Tongue (tissue), 3 donors: ENCODE measurements at places on chromosomes 2 and 18.

GRCh38 chr2:159200498-159200897 lies 86.0 kb downstream of the WDSUB1 start:
- no peak for DNase-seq

- peak; percentile 63 for DNase-seq
Measured at GRCh38 chr2:219688560-219689445, 61.4 kb downstream of the SLC4A3 start.

DNA sequence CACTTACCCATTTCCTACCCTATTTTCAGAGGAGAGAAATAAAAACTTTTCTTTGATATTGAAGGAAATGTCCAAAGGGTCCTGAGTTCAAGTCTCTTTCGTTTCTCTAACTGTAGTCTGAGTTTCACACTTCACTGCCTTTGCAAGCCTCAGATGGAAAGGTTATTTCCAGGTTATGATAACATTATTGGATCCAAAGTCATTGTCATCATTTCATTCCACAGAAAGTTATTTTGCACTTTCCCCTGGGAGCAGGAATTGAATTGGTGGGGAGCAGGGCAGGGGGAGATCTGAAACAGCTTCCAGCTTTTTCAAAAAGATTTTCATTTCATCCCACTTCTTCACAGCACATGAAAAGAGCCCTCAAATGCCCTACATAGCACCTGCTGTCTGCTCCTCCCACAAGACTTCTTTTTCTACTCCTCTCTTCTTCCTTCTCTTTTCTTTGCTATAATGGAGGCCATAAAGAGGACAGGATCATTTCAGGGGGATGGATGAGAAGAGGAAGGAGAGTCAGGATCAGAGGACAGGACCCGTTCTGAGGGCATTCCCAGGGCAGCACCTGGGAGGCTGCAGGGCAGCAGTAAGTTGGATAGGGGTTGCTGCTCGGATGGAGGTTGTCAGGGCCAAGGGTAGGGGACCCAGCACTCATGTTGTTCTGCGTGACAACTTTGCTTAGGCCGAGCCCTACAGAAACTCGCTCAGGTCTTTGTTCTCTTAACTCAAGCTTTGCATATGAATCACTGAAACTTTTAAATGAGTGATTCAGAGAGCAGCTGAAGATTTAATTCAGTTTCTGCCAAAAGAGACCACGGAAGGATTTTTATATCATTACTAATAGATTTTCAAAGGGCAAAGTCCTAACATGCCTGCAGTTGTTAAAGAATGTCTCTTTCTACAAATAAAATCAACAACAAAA lies 11.4 kb upstream of the GALNT5 start:
- DNase-seq = peak; percentile 22

GRCh38 chr2:127818241-127818640 lies 7.3 kb upstream of the WDR33 start:
- no peak for DNase-seq

DNA sequence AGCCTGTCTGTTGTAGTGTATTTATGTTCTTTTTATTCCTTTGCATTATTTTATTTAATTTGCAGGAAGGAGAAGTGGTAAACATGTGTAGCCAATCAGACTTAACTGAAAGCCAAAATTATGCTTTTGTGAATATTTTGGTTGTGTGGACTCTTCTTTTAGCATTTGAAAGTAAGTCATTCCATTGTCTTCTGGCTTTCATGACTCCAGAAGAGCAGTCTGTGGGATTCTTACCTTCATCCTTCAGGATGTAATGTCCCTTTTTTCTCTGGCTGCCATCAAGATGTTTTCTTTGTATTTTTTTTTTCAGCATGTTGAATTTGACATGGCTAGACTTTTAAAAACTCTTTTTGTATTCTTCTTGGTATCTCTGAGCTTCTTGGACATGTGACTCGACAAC lies 895.2 kb upstream of the ZEB2 start:
- no peak for DNase-seq

GRCh38 chr2:127768775-127769479 lies 42.0 kb downstream of the WDR33 start:
- no peak for DNase-seq

DNA sequence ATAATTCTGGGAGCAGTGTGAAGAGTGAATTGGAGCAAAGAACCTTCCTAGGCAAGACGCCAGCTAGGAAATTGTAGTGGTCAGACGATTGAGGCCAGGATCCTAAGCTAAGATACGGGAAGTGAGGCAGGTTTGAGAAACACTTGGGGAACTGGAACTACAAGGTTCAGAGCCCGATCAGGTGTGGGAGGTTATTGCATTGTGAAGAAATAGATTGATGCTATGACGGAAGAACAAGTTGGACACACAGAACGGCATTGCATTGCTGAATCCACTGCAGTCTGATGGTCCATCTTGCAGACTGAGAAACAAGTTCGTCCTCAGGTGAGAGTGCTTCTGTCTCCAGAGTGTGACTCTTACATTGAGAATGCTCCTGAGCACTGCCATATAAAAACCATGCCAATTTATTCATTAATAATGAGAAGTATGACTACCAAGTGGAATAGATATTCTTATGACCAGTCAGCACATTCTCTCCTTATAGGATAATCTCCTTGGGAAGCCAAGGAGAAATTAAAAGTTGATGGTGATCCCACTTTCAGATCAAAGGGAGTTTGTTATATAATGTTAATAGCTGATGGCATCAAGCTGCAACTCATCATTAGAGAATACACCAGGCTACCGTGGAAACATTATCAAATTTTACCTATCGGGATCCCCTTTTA lies 30.9 kb downstream of the ANTXR1 start:
- no peak for DNase-seq

DNA sequence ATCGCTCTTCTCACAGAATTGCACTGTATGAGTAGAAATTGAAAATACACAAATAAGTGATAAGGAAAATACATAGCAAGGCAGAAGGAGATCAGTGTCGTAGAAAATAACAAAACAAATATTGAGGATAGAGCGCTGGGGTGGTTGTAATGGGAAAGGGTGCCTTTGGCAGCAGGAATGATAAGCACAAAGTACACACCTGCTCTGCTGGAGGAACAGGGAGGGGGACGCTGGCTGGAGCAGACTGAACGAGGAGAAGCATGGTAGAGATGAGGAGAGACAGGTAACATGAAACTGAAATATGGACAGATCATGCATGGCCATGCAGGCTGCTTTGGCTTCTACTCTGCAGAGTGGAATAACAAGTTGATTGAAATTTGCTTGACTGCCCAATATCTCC lies 181.2 kb upstream of the FSHR start:
- DNase-seq = no peak

GRCh38 chr2:8002765-8003393 lies 679.0 kb upstream of the ID2 start:
- no peak for DNase-seq

DNA sequence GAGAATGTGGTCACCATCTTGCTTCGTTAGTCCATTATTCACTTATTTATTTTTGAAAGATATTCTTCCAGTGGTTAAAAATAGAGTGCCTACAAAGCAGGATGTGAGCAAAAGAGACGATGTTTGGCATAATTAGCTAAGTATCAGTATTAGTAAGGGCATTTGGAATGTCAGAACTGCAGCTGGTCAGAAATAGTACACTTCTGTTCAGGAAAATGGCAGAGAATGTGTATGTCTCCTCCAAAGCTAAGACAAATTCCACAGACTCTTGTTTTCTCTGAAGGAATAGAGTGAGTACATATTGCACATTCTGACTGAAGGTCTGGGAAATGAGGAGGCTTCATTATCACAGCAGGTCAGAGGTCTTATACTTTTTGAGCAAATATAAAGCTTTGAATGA lies 209.0 kb downstream of the L3MBTL4 start:
- no peak for DNase-seq

- no peak for DNase-seq
Measured at GRCh38 chr2:24054366-24055010, 4.9 kb downstream of the FKBP1B start.

DNA sequence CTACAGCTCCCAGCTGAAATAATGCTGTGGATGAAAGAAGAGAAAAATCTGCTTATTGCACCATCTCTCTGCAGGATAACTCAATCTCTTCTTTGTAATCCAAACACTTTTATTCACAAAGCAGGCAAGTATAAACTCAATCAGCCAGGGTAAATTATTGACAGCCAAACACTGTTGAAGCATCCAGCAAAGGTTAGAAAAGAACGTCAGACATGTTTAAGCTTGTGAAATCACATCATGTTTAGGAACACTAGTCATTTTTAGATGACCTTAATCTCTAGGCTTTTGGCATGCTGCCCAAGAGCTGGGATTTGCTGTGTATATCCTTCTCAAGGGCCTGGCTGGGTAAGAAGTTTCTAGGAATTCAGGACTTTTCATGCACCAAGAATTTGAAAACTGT lies 1148.1 kb upstream of the FANCL start:
- peak; percentile 61 for DNase-seq

DNA sequence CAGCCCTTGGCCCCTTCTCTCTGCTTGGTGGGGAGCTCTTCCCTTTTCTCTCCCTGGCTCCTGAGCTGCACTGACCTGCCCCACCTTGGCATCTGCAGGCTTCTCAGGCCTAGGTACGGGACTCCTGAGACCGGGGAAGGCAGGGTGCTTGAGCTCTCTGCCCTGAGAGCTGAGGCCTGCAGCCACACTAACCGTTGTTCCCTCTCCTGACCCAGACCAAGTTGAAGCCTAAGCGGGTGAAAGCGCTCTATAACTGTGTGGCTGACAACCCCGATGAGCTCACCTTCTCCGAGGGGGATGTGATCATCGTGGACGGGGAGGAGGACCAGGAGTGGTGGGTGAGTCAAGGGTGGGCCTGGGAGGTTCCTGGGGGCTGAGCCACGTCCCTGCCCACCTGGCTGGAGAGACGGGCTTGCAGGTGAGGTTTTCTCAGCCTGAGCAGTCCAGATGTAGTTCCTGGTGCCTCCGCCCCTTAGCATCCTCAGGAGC lies 22.2 kb downstream of the ITGB1BP1 start:
- DNase-seq = no peak

- no peak for DNase-seq
Measured at GRCh38 chr18:60329131-60329530, 43.4 kb downstream of the MC4R start.

GRCh38 chr18:25518716-25519053 lies 166.7 kb upstream of the ZNF521 start:
- DNase-seq = no peak

- DNase-seq = peak; percentile 83
Measured at GRCh38 chr2:138602166-138602460, 100.5 kb downstream of the SPOPL start.

DNA sequence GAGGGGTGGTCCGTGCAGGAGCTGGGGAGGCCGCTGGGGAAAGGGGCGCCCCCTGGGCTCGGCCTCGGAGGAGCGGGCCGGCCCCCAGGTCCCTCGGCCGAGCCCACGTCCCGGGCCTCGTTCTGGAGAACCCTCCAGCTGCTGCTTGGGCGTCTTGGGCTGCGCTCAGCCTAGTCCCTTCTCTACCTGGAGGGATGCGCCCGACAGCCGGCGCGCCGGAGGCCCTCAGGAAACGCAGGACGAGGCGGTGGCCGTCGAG lies 293 bp upstream of the D2HGDH start:
- DNase-seq = no peak

- DNase-seq = no peak
Measured at GRCh38 chr2:149058936-149059335, 20.4 kb downstream of the LYPD6B start.

GRCh38 chr18:58578835-58579560 lies 49.9 kb downstream of the ALPK2 start:
- DNase-seq = peak; percentile 48

DNA sequence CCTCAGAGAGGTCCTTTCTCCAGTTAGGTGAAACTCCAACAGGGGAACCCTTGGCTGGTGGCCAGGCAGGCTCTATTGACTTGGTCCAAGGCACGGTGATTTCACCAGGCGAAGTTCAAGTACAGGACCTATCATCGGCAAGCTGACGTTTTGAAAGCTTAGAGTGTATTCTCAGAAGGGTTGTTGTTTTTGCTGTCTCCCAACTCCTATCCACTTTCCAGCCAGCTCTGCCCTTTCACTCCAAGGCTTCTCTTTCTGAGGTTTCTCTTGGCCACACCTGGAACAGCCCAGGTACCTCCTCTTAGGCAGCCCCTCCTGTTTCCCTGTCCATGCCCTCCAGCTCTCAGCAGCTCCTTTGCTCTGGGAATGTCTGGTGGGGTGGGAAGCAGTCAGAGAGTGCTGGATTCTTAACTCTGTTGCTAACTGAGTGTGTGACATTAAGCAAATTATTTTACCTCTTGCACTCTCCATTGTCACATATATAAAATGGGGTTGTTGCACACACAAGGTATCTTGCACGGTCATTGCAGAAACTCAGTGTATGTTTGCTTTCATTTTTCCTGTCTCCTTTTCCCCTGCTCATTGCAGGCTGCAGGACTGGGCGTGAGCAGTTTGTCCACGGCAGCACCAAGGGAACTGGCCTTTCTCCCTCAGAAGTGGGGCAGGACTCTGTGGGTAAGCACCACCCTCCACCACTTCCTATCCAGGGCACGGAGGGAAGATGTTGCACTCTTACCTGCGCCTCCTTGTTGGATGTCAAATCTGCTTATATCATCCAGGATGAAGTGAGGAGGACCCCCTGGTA lies 30.2 kb downstream of the CAPN13 start:
- no peak for DNase-seq

- no peak for DNase-seq
Measured at GRCh38 chr2:18889565-18890332, 300.4 kb upstream of the NT5C1B start.

DNA sequence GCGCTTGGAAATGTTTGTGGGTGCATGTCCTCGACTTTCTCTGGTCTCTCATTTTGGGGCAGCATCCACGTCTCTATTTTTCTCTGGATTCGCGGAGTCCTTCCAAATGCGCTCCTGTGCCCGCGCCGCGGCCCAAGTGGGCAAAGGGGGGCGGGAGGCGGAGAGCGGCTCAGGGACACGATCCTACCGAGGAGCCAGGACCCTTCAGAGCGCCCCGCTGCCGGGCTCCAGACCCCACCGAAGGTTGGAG lies 990 bp downstream of the EPAS1 start:
- DNase-seq = no peak

GRCh38 chr2:64672708-64673107 lies 19.0 kb upstream of the SERTAD2 start:
- no peak for DNase-seq

GRCh38 chr18:12376034-12376753 lies 833 bp downstream of the AFG3L2 start:
- DNase-seq = peak; percentile 35

DNA sequence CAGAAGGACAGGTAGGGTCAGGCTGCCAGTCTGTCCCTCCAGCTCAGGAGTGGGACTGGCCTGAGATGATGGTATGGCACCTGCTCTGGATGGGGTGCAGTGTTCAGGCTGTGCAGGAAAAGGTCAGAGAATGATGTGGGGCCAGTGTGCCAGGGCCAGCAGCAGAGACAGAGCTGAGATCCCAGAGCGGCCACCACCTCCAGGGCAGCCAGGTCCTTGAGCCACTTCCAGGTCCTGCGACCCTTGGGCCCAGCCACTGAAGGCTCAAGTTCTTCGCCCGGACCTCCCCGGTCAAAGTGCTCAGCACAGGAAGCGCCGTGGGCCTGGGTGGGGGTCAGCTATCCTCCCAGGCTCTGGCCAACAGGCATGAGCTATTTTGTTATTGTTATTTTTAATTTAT lies 12.1 kb upstream of the ARMC9 start:
- DNase-seq = no peak
